Stimulated activated CD4-positive, alpha-beta T cell treated with anti-CD3 and anti-CD28 coated beads, Interleukin-12 subunit alpha, Interleukin-12 subunit beta, amount 100 ng/mL, for 4 hours (primary cell): ENCODE measurements at places on chromosomes 6 and 20.

- DNase-seq = no peak
Observed at GRCh38 chr6:67736161-67736560, 898.9 kb upstream of the ADGRB3 start.

- no peak for DNase-seq
Observed at GRCh38 chr6:25635886-25636317, 16.1 kb upstream of the SCGN start.

DNA sequence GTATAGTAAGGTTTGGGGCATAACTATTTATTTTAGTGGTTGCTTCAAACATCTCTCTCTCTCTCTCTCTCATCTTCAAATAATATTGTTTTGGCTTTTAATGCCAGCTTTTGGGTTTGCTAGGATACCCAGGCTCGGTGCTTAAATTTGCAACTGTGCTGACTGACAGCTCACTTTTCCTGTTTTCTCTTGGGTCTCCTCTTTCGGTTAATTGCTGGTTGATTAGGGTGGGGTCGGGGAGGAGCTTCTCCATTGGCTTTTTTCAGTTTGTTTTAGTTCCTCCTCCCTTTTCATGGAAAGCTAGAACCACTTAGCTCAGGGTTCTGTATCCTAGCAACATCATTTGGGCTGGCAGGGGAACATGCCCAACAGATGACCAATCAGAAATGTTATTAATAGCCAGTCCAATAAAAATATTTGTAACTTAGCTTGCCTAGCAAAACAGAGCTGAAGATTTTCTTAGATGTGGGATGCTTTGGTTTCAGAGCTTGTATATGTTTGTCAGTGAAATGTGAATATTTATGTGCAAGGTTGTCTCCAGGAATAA is 11.3 kb downstream of the TFAP2B start:
- no peak for DNase-seq

- no peak for DNase-seq
Observed at GRCh38 chr6:55433446-55434130, 106.3 kb downstream of the GFRAL start.

DNA sequence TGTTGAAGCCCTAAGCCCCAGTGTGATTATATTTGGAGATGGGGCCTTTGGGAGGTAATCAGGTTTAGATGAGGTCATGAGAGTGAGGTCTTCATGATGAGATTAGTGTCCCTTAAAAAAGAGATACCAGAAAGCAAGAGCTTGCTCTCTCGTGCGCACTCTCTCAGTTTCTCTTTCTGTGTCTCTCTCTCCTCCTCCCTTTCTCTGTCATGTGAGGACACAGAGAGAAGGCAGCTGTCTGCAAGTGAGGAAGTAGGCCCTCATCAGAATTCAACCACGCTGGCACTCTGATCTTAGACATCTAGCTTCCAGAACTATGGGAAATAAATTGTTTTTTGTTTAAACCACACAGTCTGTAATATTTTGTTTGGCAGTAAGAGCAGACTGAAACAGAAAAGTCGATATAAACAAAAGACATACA is 180.5 kb downstream of the IBTK start:
- no peak for DNase-seq

- DNase-seq = no peak
Observed at GRCh38 chr6:6604566-6604965, 16.0 kb downstream of the LY86 start.

DNA sequence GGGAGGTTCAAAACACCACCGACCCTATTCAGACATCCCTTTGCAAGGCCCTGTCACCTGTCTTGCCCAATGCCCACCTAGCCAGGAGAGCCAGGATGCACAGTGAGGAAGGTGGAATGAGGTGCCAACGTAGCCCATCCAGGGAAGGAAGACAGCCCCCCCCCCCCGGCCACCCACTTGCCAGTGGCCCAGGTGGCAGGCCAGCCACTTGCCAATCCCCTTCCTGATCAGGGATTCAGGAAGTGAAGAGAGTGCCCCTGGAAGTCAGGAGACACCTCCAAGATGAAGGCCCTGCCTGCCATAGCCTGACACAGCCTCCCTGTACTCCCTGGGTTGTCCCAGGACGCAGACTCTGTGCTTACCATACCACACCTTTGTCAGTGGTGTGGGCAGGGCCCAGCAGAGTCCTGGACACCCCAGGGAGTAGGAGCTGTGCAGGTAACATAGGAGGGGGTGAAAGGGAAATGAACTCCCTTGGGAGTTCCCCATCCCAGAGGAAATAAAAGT is 54.7 kb downstream of the MRPL14 start:
- DNase-seq = no peak

- DNase-seq = no peak
Observed at GRCh38 chr6:146905181-146905704, 299.0 kb upstream of the STXBP5 start.

GRCh38 chr6:109912118-109912517 is 66.0 kb upstream of the GPR6 start:
- DNase-seq = no peak

DNA sequence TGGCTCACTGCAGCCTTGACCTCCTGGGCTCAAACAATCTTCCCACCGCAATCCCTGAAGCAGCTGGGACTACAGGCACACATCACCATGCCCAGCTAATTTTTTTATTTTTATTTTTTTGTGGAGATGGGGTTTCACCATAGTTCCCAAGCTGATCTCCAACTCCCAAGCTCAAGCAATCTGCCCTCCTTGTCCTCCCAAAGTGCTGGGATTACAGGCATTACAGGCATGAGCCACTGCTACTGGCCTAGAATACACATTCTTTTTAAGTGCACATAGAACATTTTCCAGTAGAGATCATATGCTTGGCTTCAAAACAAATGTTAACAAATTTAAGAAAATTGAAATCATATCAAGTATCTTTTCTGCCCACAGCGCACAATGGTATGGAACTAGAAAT is 176.8 kb upstream of the MARCKS start:
- DNase-seq = no peak

GRCh38 chr6:159640322-159640721 is 52.7 kb downstream of the SOD2 start:
- no peak for DNase-seq

DNA sequence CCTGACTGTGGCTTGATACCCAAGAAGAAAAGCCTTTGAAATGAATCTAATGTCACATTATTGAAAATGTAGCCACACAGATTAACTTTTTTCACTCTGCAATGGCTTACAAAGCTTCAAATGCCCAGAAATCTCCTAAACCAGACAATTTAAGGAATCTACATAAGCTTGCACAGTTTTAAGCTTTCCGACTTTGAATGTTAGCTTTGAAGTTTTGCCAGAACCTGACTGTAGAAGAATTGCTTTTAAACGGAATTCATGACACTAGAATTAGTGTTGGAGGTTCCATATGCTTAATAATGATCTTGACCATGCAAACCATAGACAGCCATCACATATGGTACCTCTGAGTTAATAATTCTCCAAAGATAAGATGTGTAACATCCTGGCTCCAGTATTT is 798.5 kb upstream of the EPHA7 start:
- DNase-seq = no peak

DNA sequence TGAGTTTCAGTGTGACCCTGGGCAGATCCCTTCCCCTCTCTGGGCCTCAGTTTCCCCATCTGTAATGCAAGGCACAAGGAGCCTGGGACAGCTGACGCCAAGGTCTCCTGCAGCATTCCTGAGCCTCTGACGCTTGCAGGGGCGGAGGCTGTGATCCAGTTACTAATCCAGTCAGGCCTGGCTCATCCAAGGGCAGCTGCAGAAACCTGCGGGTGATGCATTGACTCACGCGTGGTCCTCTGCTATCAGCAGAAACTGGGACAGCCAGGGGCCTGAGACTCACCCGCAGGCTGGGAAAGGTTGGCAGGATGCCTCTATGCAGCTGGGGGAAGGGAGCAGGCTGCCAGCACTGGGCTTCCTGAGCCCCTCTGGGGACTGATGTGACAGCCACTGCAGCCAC is 65.0 kb upstream of the SIRPA start:
- no peak for DNase-seq

DNA sequence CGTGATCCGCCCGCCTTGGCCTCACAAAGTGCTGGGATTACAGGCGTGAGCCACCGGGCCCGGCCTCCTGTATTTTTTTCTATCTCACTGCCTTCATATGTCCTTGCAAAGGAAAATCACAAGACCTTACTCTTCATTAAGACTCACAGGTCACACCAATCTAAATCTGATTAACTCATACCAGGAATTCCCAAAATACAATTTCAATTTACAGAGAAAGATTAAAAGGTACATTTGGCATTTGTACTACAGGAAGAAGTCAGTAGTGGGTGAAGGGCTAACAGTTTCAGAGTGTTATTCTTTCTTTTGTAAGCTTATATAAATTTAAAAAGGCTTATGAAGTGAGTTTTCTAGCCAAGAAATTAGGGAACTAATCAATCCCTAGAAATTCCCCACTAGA is 87.4 kb downstream of the GPR63 start:
- DNase-seq = no peak
